Kidney epithelial cell (primary cell): ENCODE measurements at places on chromosomes 7 and 10.
A peak's percentile ranks its signal among the peaks of the same experiment; 100 is the strongest.

- DNase-seq, result no peak
Observed at GRCh38 chr7:116159711-116160110, 50.6 kb upstream of the TES start.

GRCh38 chr10:78512205-78512550 is 478.5 kb downstream of the RPS24 start:
- no peak for DNase-seq

DNA sequence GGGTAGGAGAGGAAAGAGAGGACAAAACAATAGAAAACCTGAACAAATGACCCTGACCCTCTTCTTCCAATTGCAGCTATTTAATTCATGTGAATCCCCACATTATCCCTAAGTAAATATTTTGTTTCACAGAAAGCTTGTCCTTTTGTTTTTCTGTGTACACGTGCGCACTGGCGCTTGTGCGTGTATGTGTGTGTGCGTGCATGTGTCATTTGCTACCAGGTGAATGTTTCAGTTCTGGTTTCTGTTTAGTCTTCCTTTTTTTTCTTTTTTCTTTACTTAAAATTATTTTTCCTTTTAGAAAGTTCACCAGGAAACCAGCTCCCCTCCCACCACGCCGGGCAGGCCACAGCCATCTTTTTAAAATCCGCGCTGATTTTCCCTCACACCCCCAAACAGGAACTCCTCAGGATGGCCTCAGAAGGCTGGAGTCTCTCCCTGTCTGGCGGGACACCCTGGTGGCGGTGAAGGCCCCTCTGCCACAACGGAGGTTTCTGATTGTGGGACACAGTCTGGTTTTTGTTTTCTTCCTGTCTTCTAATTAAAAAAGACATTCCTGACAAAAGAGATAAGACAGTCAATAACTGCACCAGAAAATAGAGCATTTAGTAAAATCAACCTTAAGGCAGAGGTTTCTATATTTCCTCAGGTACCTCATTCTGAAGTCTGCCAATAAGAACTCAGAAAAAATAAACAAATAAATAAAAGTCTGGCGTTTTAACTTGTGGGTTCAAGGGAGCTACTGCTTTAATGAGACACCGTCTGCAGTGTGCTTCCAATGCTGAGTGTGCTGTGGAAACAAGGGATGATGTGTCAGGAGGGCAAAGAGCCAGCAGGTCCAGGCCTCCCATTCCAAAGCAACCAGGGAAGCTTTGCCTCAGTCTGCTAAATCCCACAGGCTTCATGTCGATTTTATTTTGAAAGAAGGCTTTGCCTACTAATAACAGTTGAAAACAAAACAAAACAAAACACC is 17.4 kb downstream of the IRF5 start:
- no peak for DNase-seq

GRCh38 chr10:98391065-98391464 is 23.9 kb downstream of the PYROXD2 start:
- no peak for DNase-seq

- peak; percentile 16 for DNase-seq
Observed at GRCh38 chr7:152081088-152081487, 55.6 kb downstream of the GALNT11 start.

- DNase-seq, result no peak
Observed at GRCh38 chr10:1158066-1158465, 101.9 kb downstream of the WDR37 start.

- no peak for DNase-seq
Observed at GRCh38 chr7:108421720-108422331, 34.4 kb downstream of the NRCAM start.

GRCh38 chr7:154937837-154938236 is 65.1 kb downstream of the PAXIP1 start:
- no peak for DNase-seq

- DNase-seq, result no peak
Observed at GRCh38 chr7:41038211-41038610, 664.7 kb downstream of the INHBA start.

DNA sequence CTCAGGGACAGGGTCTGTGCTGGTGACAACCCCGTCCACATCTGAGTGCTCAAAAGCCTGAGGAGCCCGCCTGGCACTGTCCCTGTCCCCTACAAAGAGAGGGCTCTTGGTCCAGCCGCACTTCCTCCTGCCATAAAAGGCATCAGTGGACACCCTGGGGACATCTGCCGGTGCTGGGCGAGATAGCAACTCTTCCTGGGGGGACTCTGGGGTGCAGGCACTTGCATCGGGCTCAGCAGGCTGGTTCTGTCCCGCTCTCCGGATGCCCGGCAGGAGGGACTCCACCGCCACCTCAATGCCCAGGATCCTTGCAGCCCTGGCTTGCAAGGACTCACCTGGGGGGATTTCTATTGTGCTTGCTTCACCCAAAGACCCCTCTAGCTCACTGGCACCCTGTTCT is 32.8 kb downstream of the JCAD start:
- no peak for DNase-seq

DNA sequence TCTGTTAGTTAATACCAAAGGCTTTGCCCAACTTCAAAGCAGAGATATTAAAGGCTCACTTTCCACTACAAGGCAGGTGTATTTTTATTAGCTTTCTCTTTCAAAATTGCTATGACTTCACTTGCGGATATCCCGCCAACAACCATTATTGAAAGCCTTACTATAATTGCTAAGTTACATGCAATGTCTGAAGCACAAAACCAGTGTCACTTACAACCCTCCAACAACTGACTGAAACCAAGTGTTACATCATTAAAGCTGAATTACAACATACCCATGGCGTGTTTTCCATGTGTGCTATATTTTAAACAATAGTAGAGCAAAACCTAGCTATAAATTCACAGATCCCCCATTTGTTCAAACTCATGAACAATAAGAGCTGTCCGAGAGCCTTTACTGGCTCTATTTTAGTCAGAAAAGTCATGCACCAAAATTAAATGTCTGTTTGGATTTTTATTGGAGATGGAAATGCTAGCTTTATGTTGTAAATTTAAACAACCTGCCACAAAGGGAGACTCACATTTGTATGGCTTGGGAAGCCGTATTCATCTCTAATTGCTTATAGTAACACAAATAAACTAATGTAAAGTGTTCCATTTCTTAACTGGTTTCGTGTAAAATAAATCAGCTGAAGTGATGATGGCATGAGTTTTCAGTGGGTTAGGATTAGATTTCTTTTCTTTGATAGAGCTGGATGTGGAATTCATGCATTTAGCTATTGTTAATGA is 227.1 kb downstream of the AGMO start:
- no peak for DNase-seq

GRCh38 chr7:21140622-21141021 is 287.3 kb upstream of the SP4 start:
- DNase-seq, result no peak

DNA sequence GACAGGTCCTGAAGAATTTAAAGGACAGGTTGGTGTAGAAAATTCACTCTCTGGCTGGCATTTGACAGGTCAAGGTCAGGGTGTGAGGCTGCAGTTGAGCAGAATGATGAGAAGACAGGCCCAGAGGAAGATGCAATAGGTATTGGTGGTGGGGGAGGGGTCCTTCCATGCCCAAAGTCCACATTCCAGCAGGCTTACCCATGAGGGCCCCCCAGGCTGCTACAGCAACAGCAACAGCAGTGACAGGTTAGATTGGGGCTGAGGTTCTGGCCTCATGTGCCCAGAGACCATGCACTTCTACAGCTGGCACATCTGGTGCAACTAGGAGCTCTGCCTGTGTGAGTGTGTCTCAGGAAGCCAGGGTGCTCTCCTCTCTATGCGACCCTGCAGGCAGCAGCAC is 223.5 kb upstream of the GHITM start:
- no peak for DNase-seq

DNA sequence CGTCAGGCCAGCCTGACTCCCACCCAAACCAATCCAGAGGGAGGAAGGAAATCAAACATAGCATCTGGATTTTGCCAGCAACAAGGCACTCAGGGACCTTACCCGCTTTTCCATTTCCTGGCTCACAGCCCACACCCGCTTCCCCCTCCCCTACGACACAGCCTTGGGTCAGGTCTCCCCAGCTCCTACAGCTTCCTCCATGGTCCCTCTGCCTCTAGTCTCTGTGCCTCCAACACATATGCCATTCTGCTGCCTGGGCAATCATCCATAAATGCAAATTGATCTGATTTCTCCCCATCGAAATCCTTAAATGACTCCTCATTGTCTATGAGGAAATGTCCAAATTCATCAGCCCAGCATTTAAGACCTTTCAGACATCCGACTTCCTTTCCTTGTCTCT is 53.2 kb upstream of the CUX1 start:
- DNase-seq, result no peak

DNA sequence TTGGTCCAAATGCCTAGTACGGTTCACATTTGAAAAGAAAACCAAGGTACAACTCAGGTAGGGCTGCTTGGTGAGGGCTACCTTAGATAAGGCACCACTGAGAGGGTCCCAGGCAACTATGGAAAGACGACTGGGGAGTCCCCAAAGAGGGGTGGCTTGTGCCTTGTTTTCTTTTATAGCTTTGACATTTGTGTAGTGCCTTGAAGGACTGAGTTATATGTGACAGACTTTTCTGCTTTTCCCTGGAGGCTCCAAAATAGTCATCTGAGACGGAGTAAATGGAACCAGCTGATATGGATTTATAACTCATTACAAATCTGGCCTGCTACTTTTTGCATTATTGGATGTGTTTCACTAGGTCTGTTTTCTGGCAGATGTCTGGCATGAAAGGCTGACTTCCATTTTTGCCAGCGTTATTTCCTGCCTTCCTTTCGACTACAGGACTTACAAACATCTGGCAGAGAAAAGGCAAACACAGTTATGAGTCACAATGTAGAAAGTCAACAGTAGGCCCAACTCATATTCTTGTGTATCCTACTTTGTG is 88.2 kb upstream of the IMMP2L start:
- DNase-seq, result no peak
